ENCODE measurements at places on chromosomes 7 and 10.

GRCh38 chr10:34764472-34764946, 50.6 kb downstream of the PARD3 start:
- DNase-seq: no peak

DNA sequence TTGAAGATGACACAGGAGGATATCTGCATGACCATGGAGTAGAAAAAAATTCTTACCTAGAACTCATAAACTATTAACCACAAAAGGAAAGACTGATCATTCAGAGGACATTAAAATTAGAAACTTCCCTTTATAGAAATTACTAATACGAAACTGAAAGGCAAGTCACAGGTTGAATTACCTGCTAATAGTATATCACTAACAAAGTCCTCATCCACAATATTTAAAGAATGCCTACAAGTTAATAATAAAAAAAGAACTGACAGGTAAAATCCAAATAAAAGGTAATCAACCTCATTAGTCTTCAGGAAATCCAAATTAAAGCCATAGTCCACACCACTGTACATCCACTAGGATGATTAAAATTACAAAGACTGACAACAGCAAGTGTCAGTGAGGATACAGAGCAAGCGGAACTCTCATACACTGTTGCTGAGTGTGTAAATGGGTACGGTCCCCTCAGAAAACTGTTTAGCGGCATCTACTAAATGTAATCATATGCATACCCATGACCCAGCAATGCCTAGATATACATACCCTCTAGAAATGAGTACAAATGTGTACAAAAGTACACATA, 71.2 kb downstream of the ARHGAP21 start:
- DNase-seq: no peak

- peak; percentile 10 for DNase-seq
Observed at GRCh38 chr10:45514291-45515270, 140.6 kb downstream of the ALOX5 start.

- DNase-seq: no peak
Observed at GRCh38 chr7:133294234-133294633, 41.4 kb downstream of the EXOC4 start.

- no peak for DNase-seq
Observed at GRCh38 chr10:93993782-93994437, at the start of gene PLCE1. PLCE1 (plus strand) TSS chr10:93993931; CDS start chr10:94031047, 37,116 bp downstream.

DNA sequence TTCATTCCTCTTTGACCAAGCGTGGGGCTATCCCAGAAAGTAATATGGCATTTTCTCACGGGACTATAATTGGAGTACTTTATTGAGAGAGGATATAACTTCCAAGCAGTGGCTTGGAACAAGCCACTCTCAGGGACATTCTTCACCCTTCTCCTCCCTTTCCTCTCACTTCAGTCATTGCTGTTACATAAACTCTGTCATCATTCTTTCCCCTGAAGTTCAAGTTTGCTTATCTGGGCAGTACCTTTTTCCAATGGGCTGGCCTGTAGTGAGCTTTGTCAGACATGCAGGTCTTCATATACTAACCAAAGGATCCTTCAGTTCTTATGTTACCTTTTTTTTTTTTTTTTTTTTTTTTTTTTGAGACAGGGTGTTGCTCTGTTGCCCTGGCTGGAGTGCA, 58.7 kb upstream of the KMT2E start:
- DNase-seq: no peak

GRCh38 chr7:69814421-69814962, 216.2 kb downstream of the AUTS2 start:
- DNase-seq: no peak

Measured in NCI-H187 (cell line).